Astrocyte of the spinal cord (primary cell): ENCODE measurements at places on chromosomes 2 and 18.

DNA sequence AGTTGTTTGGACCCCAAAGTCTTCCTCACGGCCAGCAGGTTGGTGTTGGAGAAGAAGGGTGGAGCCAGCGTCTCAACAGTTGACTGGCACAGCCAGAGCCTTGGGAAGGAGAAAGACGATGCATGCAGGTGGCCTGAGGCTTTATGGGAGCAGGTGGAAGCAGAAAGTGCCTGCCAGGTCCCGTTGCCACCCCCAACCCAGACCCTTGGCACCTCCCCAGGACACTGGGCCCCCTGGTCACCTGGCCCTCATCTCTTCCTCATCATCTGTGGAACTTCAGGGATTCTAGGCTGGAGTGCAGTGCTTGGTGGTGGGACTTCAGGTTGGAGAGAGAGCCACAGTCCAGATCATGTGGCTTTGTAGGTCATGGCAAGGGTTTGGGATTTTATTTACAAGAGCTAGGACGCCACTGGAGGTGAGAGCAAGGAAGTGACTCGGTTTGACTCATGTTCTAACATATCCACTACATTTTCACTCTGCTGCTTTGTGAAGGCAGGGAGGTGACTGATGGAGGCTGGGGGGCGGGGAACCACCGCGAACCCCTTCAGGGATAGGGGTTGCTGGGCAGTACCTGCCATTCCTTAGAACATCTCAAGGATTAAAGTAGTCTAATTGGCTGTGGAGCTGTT, 62.5 kb upstream of the B3GNT7 start:
- no peak for DNase-seq

- DNase-seq = no peak
These were observed 71.5 kb downstream of the LYPD1 start for GRCh38 chr2:132598536-132598935.

- no peak for DNase-seq
These were observed 115.6 kb upstream of the TMEM200C start for GRCh38 chr18:6010921-6011320.

DNA sequence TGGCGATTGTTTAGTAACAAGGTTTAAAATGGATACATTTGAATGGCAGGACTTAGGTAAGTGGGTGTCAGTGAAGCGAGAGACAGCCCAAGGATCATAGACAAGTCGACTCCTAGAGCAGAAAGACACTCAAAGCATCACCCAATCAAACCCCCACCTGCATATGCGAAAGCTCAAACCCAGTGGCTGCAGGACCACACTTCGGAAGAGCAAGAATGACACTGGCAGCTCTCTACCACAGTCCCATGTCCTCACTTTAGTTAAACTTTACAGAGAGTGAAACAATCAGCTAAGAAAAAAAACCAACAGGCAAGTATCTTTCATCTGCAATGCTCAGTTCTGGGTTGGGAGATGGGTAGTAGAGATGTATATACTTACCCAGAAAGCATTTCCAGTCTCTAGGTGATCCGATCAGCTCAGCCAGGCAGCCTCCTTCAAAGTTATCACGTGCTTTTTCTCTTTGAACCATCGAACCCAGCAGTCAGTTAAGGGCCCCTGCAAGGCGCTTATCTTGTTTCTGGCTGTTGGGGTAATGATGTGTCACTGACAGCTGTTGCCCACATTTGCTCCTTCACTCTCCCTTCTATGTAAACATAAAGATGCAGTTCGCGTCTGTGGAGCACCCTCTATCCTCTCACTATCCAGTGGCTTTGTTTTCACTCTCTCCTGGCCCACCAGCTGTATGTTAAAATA, 357.5 kb upstream of the ID2 start:
- no peak for DNase-seq

- DNase-seq = no peak
These were observed 41.4 kb upstream of the NFATC1 start for GRCh38 chr18:79354350-79354749.

DNA sequence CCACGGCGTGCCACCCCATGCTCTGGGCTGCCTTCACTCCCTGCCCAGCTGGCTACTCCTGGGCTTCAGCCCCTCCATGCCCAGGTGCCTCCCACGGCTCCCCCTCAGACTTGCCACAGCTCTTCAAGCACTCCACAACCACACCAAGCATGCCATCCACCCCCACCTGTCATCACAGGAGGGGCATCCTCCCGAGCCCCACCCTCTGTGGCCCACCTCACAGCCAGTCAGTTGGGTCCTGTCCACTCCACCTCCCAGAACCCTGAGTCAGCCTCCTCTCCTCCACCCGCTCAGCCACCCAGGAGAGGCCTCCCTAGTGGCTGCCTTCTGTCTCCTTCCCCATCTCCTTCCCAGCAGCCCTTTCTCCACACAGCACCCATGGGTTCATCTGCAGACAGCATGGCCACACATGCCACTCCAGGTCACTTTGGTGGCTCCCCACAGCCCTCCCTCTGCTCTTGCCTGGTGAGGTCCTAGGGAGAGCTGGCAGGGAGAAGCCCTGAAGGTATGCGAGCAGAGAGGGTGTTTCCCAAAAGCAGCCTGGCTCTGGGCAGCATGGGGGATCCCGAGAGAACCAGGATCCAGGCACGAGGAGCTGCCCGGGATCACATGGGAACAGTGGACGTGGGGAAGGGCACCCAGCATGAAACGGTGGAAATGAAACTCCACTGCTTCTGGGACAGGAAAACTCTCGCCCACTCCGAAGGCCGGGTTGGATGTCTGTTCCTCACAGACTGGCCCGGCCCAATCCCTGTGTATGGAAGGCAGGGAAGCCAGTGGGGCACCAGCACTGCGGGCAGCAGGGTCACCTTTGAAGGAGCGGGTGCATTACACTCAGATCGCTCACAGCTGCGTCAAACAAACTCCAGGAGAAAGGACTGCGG, 2.7 kb downstream of the LIMS2 start:
- DNase-seq = no peak

DNA sequence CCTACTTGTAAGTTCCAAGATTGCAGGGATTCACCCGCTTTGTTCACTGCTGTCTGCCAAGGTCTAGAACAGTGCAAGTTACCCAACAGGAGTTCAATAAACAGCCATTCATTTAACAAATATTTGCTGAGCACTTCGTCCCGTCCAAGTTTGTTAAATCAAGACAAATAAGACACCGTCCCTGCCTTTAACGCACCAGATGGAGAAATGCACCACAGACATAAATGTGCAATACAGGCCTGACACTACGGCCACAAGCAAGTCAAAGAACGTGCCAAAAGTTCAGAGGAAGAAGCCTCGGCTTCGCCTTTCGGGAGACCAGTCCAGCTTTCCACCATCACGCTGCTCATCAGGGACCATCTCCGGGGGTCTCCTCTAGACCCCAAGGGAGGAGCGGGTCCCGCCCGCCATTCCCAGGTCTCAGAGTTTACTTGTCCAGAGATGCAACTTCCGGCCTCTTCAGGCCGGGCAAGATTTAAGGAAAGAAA, 429 bp downstream of the C2orf76 start:
- peak; percentile 52 for DNase-seq

DNA sequence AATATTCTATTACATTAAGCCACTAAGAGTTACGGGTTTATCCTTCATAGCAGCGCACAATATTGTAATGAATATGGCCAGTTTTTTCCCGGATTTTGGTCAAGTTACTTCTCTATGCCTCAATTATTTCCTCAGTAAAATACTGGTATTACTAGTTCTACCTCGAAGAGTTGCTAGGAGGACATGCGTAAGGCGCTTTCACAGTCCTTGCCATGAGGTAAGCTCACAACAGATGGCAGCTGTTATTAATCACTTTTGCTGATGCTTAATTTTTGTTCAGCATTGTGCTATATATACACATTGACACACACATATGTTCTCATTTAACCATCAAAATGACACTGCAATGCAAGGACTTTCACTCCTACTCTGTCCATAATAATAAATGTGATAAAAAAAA, 101.5 kb downstream of the SCG2 start:
- no peak for DNase-seq

GRCh38 chr2:85281553-85281952, 46.2 kb downstream of the TGOLN2 start:
- no peak for DNase-seq

GRCh38 chr18:21134895-21135294, 23.3 kb upstream of the ROCK1 start:
- DNase-seq = no peak

DNA sequence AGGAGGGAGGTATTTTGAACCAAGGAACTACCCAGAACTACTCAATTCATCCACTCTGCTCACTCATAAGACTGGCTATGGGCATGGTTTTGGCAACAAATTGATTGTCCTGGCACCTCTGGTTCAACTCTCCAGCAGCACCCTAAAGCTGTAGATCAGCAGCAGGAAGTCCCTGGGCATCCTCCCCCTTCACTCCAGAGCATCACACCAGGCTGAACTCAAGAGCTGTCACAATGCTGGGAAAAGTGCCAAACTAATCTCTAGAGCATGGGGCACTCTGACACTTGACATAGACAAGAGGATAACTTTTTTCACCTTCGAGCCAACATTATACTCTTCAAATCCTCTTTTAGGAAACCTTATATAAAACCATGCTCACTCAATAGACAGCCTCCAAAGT, 154.1 kb upstream of the RBBP8 start:
- no peak for DNase-seq

DNA sequence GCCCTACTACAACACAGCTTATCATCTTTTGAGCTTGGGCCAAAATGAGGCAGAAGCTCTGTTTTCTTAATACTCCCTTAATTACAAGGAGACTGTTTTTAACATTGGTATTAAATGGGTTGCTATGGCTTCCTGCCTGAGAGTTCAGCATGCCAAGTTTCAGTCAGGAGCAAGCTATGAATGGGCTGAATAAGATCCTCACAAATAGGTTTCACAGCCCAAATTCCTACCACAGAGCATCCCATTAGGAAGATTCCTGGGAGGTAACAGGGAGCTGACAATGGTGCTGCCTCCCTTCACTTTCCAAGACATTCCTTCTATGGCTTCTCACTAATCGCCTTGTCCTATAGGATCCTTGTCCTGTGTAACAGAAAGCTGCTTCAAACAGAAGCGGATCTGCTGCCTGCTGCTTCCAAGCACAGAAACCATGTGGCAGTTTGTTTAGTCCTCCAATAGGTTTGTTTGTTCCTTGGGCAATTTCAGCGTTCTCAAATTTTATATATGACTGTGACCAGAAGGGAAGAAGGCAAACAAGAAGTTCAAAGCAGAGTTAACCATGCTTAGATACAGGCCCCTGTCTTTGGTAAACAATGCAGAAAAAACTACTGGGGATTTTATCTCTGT, 70.9 kb downstream of the NCKAP5 start:
- no peak for DNase-seq

- no peak for DNase-seq
These were observed 2.9 kb upstream of the MBP start for GRCh38 chr18:77135339-77136075.

DNA sequence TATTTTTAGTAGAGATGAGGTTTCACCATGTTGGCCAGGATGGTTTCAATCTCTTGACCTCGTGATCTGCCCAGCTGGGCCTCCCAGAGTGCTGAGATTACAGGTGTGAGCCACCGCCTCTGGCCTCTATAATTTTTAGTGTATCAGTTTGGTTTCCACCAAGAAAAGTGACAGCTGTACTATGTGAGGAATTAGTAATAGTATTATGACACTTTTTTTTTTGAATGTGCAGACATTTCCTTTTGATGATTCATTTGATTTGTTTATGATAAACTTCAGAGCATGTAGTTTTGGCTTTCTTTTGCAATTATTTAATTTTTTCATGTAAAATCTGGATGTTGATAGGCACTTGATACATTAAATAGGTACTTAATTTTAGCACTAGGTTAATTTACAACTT, 61.5 kb downstream of the PTPN4 start:
- no peak for DNase-seq
